ENCODE measurements at places on chromosomes 1 and 21.

GRCh38 chr1:109850194-109850593, 60.5 kb upstream of the CSF1 start:
- DNase-seq: no peak

- DNase-seq: no peak
These were observed 3.7 kb upstream of the FOXO6 start for GRCh38 chr1:41357451-41358101.

- no peak for DNase-seq
These were observed 455.0 kb downstream of the BRINP3 start for GRCh38 chr1:190022709-190023108.

GRCh38 chr21:46163380-46163779, 8.0 kb upstream of the FTCD start:
- no peak for DNase-seq

GRCh38 chr1:23477359-23478144, 6.4 kb downstream of the ASAP3 start:
- DNase-seq: no peak

- DNase-seq: no peak
These were observed 275.8 kb downstream of the VAV3 start for GRCh38 chr1:107689159-107689558.

DNA sequence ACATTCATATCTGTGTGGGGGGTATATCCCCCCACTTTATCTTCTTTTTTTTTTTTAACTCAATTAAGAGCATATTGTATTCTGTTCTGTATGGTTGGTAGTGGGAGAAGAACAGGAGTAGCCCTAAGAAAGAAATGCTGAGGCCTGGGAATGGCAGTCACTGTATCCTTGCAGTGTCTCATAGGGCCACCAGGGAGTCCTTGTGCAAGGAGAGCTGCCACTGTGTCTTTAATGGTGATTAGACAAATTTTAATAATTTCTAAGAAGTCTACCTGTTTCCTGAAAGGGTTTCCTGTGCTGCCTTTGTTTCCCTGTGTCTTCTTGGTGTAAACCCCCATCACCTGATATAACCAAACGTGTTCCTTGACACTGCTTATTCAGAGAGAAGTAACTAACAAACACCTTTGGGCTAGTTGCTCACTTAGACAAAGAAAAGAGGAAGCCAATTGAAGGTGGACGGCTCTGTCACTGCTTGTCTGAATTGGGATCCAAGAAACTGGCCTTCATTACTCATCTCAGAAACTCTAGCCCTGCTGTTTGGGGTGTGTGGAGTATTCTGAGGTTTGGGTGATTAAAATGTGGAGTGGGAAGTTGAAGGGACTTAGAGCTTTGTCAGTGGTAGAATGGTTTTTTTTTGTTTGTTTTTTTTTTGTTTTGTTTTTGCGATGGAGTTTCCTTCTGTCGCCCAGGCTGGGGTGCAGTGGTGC, 15.2 kb downstream of the GIPC2 start:
- DNase-seq: no peak
